Skin of body (tissue), 3 donors: ENCODE measurements at places on chromosomes 2 and 18. TPM values are rescaled to one million over a fixed set of nuclear protein-coding genes. Genes with fewer than 3 reads are reported as not detected.

The UGT1A5 gene
- not detected for total RNA-seq

The DUSP28 gene
- total RNA-seq: 2.4 TPM

The GTF2A1L gene
- 1.5 TPM for total RNA-seq

The COL6A3 gene
- total RNA-seq: 637 TPM

The ELAC1 gene
- 3.5 TPM for total RNA-seq
